Thoracic aorta (tissue), 2 donors: ENCODE measurements at places on chromosomes 6 and 20.

DNA sequence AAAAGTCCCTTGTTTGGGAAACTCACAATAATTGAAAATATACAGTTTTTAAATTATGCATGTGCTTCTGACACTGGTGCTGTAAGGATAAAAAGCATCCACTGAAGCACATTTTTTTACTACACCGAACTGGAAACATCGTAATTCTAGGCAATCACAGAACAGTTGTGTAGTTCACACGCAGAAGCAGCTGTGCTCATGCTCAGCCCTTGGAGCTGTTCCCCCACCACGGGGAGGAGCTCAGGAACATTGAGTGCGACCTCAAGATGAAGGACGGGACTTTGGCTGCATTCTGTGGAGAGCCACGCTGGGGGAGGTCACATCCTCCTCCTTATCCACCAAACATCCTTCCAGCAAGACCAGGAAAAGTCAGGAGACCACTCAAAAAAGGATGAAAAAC is 466.3 kb upstream of the CDH4 start:
- DNase-seq, result no peak

DNA sequence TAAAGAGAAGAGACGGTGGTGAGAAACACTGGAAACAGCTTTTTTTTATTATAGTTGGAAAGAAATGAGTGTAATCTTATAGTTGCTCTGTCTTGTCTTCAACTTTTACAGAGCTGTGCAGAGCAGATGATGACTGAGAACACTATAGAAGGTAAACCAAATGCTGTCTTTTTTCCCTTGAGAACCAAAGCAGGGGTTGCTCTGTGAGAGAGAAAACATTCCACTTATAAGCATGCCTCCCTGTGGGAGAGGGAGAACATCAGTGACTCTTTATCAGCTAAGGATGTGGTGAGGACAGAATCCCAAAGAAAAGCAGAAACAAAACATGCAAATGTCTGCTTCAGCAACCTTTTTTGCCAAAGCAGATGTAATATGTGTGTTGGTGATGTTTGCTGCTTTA is 179.3 kb upstream of the HDDC2 start:
- no peak for DNase-seq

DNA sequence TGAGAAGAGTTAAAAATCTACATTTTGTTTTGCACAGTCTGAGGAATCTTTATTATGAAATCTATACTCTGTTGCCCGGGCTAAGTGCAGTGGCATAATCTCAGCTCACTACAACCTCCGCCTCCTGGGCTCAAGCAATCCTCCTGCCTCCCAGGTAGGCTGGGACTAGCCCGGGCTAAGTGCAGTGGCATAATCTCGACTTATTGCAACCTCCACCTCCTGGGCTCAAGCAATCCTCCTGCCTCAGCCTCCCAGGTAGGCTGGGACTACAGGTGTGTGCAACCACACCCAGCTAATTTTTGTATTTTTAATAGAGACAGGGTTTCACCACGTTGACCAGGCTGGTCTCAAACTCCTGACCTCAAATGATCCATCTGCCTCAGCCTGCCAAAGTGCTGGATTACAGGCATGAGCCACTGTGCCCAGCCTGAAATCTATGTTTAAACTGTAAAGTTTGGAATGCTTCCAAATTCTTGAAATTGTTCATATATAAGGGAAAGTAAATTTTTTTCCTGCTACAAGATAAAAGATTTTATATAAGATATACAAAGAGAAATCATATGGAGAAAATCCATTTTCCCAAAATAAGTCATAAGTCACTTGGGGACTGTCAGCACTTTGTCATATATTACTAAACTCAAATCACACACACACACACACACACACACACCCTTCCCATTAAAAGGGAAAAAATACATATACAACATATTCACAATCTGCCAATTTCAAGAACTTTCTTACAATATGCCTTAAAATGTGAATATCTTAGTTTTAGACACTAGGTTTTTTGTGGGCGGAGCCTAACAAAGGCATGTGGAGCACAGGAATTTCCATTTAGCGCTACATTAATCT is 19.4 kb downstream of the PTPRK start:
- DNase-seq, result no peak

- DNase-seq, result no peak
Measured at GRCh38 chr6:161107779-161108730, 116.5 kb downstream of the MAP3K4 start.

- DNase-seq, result no peak
Measured at GRCh38 chr6:11747021-11747420, 31.6 kb downstream of the ADTRP start.

- no peak for DNase-seq
Measured at GRCh38 chr6:110554966-110555460, 78.6 kb upstream of the SLC22A16 start.

GRCh38 chr20:17960927-17961586 is 7.5 kb downstream of the SNX5 start:
- no peak for DNase-seq

DNA sequence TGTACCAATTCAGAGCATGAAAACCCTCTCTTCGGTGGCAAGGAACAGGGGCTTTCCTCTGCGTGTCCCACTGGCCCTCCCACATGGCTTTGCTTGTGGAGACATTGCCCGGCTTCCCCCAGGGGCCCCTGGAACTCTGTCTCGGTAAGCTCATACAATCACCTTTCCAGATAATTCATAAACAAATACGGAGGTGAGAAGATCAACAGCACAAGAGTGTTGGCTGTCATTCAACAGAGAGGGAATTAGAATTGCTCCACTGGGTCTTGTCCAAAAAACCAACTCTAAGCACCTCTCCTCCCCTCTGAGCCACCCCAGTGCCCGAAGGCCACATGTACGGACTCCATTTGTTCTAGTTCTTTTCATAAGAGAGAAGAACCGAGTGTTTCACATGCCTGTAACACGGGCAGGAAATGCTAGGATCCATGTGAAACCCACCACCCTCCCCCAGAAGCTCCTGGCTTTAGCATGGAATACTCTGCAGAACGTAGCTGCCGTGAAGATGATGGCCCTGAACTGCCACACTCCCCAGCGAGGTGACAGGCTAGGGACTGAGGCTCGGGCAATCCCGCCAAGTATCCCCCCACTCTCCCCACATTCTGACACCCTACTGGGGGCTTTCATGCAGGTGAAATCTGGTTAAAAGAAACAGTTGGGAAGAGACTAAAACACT is 24.6 kb upstream of the FOXC1 start:
- no peak for DNase-seq

DNA sequence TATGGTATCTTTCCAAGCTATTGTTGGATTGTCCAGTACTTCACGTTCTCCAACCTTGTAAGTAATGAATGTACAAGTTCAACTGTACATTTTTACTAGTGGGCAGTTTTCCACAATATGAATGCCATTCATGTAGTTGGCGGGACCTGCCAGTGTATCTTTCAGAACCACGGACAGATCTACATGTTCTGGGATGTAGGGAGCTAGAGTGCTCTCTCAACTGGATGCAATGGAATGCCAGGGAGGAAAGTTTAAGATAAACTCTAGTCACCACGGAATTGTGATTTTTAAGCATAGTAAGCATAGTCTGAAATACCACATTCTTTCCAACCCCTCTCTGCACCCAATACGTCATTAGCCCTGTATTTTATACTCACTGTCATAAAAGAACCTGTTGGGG is 21.5 kb upstream of the HLA-C start:
- DNase-seq, result no peak

- DNase-seq, result no peak
Measured at GRCh38 chr20:6583134-6583738, 184.2 kb upstream of the BMP2 start.
